Liver (tissue), 10 donors: ENCODE measurements at places on chromosomes 2 and 18.
A peak's percentile ranks its signal among the peaks of the same experiment; 100 is the strongest.

GRCh38 chr2:236051806-236052205, 116.4 kb downstream of the GBX2 start:
- no peak for DNase-seq

DNA sequence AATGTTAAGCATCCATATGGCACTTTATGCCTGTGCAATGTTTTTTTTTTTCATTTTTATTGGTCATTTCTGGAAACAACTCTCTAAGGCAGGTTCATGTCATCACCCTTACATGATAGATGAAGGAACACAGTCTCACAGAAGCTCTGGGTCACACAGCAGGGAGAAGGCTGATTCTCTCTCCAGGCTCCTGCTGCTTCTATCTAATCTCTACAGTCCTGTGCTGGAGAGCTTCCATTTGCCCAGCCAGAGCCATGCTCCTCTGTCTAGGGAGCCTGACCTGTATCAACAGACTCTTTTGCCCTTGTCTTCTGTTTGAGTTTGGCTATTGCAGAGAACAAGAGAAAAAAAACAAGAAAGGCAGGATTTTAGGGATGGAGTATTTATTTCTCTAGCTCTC, 584.8 kb downstream of the MBD2 start:
- DNase-seq = no peak

GRCh38 chr2:195498176-195498575, 158.8 kb upstream of the SLC39A10 start:
- DNase-seq = peak; percentile 46

- DNase-seq = no peak
Measured at GRCh38 chr2:8337321-8337720, 344.5 kb upstream of the ID2 start.

- no peak for DNase-seq
Measured at GRCh38 chr2:75666911-75667310, 20.3 kb downstream of the MRPL19 start.

DNA sequence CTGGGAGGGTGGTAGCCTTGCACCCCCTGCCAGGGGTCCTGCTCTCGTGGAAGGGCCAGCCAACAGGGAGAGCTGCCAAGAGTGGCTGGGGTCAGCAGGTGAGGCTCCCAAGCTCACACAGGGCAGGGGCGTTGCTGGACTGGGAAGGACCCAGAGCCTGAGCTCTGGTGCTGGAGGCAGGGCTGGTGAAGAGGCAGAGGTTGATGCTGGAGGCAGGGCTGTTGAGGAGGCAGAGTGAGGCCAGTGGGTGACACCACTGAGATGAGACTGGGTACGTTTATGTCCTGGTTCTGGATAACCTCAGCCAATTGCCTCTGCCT, 7.0 kb downstream of the ADRA2B start:
- DNase-seq = no peak

GRCh38 chr18:49778826-49779465, 34.4 kb downstream of the ACAA2 start:
- no peak for DNase-seq

GRCh38 chr2:65731476-65731875, 299.1 kb upstream of the SPRED2 start:
- DNase-seq = no peak

DNA sequence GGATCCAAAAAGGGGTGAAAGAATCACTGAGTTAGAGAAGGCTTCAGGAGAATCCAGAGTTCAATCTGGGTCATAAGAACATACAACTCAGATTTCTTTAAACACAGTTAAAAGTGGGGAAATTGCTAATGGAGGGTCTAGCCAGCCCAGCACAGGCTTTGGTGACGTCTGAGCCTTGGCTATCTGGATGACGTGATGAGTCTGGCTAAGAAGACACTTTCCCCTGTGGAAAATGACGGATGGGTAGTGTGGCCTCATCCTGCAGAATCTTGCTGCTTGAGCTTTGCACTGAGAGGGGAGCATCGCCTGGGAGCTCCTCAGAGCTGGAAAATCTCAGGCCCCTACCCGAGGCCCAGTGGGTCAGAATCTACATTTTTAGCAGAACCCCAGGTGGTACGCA, 19.2 kb downstream of the EDAR start:
- DNase-seq = no peak

DNA sequence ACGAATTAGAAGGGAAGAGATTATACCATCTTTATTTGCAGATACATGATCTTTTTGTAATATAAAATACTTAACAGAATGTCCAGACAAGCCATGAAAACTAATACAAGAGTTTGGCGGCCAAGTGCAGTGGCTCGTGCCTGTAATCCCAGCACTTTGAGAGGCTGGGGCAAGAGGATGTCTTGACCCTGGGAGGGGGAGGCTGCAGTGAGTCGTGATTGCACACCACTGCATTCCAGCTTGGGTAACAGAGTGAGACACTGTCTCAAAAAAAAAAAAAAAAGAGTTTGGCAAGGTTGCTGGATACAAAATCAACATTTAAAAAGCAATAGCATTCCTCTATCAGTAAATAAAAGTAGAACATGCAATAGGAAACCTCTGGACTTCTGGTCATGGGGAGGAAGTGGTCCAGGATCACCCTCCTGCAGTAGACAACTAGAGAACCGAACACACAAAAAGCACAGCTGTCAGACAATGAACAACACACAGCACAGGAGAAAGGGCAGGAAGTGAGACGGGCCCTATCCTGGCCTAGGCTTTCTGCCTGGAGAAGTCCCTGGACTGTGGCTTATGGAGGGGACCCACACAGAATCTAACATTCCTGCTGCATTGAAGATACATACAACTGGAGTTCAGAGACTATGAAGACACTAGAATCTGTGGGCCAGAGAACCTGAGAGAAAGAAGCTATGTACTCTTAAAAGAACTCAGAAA, 118.9 kb upstream of the ARL4C start:
- DNase-seq = no peak

GRCh38 chr2:46079985-46080560, 217.1 kb upstream of the EPAS1 start:
- DNase-seq = no peak

- DNase-seq = no peak
Measured at GRCh38 chr2:113169002-113169530, 4.7 kb upstream of the PSD4 start.

- DNase-seq = no peak
Measured at GRCh38 chr2:207594264-207594663, 30.9 kb downstream of the METTL21A start.

- no peak for DNase-seq
Measured at GRCh38 chr2:77479395-77479794, 42.8 kb downstream of the LRRTM4 start.

DNA sequence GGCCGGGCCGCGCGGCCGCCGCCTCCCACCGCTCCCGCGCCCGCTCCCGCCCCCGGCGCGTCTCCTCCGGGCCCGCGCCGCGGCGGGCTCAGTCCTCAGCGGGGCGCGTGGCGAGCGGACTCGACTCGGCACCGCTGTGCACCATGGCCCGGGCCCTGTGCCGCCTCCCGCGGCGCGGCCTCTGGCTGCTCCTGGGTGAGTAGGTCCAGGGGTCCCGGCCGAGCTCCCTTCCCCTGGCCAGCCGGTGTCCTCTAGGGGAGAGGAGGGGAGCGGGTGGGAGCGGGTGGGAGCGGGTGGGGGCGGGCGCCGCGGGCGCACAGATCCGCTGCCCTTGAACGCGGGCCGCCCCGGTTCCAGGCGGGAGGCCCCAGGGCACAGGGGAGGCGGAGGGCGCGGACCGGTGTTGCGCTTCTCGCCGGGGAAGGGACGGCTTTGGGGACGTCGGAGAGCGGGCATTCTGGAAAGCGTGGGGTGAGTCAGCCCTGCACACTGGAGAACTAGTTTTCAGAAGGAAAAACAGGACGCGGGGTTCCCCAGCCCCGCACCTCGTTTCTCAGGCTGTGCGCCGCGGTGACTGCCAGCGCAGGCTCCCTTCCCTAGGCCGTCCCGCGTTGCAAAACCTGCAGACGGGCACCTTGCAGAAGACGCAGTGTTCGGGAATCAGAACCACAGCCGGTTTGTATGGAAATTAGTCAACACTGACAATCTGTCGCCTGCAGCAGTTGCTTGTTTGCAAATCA, at the start of gene RAMP1:
RAMP1 (plus strand) TSS at position 91 of the 740 bp plus-strand sequence; CDS start at position 144, 53 bp downstream.
- DNase-seq = peak; percentile 38

GRCh38 chr2:224110811-224111210, 71.7 kb upstream of the SERPINE2 start:
- DNase-seq = no peak

GRCh38 chr18:46859855-46860254, 57.5 kb downstream of the PIAS2 start:
- no peak for DNase-seq

GRCh38 chr18:37608876-37609275, 43.3 kb upstream of the CELF4 start:
- no peak for DNase-seq

GRCh38 chr2:36137612-36138011, 218.0 kb upstream of the CRIM1 start:
- no peak for DNase-seq

GRCh38 chr18:7784171-7784570, 217.1 kb downstream of the PTPRM start:
- no peak for DNase-seq

DNA sequence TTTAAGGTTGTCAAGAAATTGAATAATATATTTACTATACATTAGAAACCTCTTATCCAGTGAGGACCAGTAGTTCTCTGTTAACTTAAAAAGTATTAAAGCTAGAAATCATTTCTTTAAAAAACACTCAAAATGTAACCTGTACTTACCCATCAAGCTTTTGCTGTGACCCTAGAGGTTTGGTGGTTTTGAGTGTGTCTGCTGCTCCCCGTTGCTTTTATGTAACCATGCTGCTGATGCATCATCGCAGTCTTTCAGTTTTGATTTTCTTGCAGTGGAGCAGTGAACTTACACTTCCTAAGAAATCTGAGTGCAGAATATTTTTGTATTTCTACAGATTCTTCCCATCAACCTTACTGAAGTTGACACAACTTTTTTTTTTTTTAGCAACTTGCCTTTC, 34.2 kb downstream of the MRPS9 start:
- no peak for DNase-seq
